PC-9 (cell line): ENCODE measurements at places on chromosomes 2 and 18. TPM values are rescaled to one million over a fixed set of nuclear protein-coding genes. Genes with fewer than 3 reads are reported as not detected.

Gene IHH
- total RNA-seq, result not detected in 2 replicates

Gene CENPA
- 43.6 and 48.8 TPM in 2 replicates for total RNA-seq

Gene REG3G
- not detected in 2 replicates for total RNA-seq

Gene ABCB11
- total RNA-seq, result not detected in 2 replicates
